ENCODE measurements at places on chromosomes 13 and 19.

DNA sequence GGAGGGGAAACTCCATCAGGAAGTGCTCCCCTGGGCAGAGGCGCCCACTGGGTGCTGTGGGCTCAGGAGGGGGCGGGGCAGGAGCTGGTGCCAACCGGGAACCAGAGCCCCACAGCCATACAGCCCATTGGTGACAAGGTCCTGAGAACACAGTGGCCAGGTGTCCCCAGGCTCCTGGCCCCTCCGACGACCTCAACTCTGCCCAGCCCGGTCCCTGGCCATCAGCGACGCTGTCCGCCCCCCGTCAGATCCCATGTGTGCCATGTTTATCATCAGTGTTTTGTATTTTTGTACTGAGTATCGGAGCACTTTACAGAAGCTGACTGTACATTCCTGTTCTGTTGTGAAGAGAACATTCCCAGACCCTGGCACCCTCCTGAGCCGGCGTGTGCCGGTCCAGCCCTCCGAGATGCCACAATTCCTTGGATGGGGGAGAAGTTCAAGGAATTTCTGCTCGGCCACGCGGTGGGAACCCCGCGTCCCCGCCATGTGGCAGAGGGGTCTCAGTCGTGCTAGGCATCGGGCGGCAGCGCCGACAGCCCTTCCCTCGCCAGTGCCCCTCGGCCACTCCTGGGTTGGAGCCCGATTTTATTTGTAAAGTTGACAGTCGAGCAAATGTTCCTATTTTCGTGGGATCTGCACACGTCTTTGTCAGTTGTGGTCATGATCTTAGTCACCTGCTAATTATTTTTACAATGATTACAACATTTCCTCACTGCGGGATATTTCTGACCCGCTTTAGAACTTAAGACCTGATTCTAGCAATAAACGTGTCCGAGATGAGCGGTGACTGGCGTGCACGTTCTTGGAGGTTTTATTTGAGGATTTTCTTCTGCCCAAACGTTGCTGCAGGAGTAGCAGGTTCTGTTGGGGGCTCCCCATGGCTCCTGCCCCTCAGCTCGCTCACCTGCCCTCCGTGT is 16.9 kb downstream of the PEX11G start:
- no peak for DNase-seq

DNA sequence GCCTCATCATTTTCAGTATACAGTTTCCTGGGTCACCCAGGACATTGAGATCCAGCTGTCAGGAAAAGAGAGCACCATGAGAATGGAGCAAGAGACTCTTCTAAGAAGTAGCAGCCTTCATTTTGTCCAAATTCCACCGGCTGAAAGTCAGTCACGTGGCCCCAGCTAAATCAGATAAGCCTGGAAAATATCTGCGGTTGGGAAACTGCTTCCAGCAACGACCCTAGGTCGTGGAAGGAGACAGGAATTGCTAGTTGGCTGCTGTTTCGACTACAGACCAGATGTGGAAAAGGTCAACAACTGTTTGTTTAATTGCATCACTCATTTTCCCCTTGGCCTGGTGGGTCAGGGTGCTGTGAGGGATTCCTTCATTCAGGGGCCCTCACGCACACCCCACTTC is 107.0 kb downstream of the ZNF536 start:
- DNase-seq: no peak

DNA sequence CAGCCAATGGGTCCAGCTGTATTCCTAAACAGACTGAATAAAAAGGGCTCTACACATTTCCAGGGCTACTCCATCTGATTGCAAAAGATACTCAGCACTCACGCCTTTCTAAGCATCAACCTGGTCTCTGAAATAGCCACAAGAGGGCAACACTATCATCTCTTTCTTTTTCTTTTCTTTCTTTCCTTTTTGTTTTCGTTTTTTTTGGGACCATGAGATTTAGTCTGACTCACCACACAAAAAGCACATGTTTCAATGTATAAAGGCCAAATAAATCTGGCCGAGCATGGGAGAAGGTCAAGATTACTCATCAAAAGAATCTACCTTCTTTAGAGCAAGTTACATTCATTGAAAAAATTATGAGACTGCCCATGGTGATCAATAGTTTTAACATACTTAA is 805.6 kb upstream of the ARGLU1 start:
- peak; percentile 80 for DNase-seq

DNA sequence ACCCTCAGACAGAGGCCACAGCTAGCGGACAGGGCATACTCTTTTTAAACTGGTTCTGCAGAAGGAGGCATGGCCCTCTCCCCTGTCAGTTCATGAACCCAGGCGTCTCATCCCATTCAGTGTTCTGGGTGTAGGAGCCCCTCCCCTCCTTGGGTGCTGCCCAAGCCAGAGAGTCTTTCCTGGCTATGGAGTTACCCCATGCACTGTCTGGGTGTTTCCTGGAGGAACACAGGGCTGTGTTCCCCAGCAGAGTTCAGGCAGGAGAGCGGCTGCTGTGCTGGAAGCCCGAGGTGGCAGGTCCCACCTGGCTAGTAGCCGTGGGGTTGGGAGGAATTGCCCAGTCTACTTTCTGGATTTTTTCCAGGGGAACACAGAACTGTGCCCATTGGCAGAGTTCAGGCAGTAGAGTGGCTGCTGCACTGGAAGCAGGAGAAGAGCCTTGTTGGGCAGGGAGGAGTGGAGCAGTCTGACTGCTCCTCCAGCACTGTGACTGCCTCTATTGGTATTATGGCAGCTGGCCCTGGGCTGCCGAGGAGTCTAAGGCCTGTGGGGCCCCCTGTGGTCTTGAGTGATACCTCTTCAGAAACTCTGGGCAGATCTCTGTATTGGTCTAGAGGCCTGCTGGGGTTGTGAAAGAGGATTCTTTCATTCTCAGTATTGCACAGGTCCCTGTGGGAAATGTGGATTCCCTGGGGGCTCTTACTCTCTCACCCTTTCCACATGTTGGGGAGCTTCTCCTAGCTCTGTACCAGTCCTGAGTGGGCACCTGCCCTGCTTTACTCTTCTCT is 168.3 kb downstream of the PCDH20 start:
- DNase-seq: no peak

- peak; percentile 68 for DNase-seq
These were observed 159.9 kb upstream of the STARD13 start for GRCh38 chr13:33445476-33445875.

- DNase-seq: no peak
These were observed 6.4 kb upstream of the ERICH6B start for GRCh38 chr13:45621950-45622349.

- peak; percentile 43 for DNase-seq
These were observed 145.5 kb downstream of the DLEU7 start for GRCh38 chr13:50697746-50698539.

GRCh38 chr13:102817907-102818306 is 19.0 kb downstream of the BIVM start:
- DNase-seq: no peak

DNA sequence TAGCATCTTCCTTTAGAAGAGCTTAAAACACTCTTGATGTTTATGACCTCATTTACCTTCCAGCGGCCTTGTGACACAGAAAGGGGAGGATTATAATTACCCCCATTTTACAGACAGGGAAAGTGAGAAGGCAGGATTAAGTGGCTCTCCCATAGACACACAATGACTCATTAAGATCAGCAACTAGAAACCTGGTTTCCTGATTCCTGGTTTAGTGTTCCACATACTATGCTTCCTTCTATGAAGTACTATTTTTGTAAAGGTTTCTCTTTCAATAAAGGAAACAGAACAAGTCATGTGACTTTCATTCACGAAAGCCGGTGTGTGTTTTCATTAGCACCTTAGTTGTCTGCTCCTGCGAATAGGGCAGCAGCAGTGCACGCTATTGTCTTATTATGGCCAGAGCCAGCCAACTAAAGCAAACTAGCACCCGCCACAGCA is 8.3 kb downstream of the IRS2 start:
- peak; percentile 74 for DNase-seq

DNA sequence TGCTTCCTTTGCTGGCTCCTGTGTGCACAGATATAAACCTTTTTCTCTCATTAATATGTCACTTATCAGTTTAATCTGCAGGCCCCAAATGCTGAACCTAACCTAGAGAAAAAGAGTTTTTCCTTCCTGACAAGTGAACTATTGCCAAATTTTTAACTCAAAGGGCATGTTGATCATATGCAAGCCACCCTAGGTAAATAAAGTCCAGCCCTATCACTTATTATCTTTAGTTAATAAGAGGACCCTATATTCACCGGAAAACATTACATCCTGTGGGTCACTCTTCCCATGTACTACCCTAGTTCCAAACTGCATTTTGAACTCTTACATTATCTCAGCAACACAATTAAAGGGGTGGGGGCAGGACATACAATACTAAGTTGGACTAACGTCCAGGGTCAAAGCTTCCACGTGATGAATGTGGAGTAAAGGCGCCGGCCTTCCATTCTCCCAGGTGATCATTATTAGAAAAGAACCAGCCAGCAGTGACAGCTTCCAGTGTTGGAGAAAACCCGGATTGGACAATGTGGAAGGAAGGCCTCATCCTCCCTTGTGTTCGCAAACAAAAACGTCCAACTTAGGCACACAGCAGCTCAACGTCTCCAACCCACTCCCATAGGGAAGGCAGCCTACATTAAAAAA is 86.6 kb downstream of the STK24 start:
- no peak for DNase-seq

DNA sequence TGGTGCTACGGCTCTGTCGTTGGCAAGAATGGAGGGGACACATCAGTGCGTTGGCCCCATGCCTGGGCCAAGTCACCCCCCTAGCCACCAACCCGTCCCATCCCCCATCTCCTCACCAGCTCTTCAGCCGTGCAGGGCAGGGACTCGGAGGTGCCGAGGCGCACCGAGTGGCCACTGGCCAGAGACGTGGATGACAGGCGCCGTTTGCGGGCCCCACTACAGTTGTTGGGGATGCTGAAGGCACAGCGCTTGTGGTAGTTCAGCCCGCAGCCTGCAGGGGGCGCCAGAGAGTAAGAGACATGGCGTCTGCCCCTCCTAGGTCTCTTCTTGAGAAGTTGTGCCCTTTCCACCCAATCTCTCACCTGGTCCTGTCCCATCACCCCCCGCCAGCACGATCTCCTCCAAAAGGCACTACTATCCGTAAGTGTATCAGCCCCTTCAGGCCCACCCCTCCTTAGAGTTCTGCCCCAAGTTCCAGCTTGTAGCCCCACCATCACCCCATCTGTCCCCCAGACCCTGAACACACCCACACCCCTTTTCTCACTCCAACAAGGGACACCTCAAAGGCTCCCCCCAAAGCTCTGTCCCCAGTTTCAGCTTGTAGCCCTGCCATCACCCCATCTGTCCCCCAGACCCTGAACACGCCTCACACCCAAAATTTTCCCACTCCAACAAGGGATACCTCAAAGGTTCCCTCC is 12.4 kb downstream of the PRKD2 start:
- peak; percentile 14 for DNase-seq
